ENCODE measurements at places on chromosomes 4 and X.

- DNase-seq = no peak
Measured at GRCh38 chr4:28148221-28148620, 1287.6 kb downstream of the STIM2 start.

GRCh38 chr4:183960046-183960420, 54.9 kb downstream of the STOX2 start:
- DNase-seq = no peak

DNA sequence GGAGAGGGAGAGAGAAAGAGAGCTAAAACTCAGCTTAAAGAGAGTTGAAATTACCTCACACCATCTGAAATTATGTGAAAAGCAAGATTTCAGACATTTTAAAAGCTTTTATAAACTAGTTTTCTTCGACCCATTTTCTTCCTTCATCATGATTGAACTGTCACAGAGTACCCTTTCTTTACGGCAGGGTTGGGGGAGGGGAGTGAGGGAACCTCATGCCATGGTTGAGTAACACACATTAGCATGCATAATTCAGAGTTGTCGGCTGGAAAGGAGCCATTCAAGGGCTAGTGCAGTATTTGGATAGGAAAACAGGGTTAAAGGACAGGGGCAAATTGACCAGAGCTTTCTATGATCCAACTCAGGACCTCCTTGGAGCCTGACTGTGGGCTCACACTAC, 46.2 kb downstream of the PCDH19 start:
- no peak for DNase-seq

GRCh38 chrX:66731398-66731797, 92.5 kb upstream of the EDA2R start:
- DNase-seq = peak; percentile 50
